Kidney tubule cell (primary cell): ENCODE measurements at places on chromosomes 2 and 18.

- no peak for DNase-seq
These were observed 138.9 kb downstream of the DYSF start for GRCh38 chr2:71592181-71592711.

DNA sequence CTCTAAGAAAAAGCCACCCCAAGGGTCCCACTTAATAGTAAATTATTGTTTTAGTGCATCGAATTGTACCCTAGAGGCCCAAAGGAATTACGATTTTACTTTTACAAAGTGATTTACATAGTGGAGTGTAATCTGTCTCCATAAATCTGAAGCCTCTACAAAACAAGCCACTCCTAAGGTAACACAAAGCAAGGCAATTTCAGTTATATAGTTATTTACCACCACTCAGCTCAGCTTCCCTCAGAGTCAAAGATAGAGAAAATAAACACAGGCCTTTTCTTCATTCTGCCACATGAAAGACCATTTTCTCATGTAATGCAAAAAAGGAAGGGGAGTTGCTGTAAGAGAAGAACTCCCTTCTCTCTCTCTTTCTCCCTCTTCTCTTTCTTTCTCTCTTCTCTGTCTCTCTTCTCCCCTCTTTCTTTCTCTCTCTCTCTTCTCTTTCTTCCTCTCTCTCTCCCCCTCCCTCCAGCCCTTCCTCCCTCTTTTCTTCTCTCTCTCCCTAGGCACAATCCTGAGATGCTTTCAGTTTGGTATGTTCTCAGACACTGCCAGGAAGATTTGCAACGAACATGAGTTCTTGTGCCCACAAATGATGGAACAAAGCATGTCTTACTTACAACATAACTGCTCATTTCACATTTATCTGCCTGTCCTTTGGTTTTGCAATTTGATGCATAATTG, 264.5 kb downstream of the BCL2 start:
- no peak for DNase-seq

GRCh38 chr18:39666541-39666940, 2100.9 kb upstream of the CELF4 start:
- no peak for DNase-seq

DNA sequence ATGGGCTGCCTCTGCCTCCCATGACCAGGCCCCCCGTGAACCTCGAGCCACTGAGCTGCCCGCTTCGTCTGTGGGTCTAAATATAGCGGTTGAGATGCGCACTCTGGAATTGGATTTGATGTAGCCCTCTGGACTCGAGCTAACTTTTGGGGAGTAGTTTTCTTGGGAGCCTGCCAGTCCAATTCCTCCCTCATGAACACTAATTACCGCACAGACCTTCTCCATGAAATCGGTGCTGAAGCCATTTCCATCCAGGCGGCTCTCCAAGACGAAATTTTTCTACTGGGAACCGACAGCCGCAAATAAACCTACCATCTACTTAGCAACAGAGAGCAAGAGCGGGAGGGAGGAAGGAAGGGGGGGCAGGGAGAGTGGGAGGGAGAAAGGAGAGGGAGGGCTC, 63.6 kb downstream of the CELF4 start:
- DNase-seq, result no peak
